Femur (tissue), 1 donor: ENCODE measurements at places on chromosomes 16 and 17.

DNA sequence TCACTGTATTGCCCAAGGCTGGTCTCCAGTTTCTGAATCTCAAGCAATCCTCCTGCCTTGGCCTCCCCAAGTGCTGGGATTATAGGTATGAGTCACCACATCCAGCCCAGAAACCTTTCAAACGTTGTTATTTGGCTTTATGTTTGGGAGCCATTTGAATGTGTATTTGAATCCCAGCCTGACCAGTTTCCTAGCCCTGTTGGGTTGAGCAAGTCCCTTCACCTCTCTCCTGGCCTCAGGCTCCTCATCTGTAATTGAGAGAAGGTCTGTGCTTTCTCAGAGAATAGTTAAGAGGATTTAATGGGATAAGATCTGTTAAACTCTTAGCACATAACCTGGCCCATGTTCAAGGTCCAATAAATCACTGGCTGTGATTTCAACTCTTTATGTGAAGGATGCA lies 385.8 kb upstream of the RBFOX1 start:
- DNase-seq, result no peak

- no peak for DNase-seq
Observed at GRCh38 chr16:66468321-66468965, 41.3 kb downstream of the BEAN1 start.

GRCh38 chr16:525520-526180 lies 1.9 kb upstream of the CAPN15 start:
- DNase-seq, result peak; percentile 37

DNA sequence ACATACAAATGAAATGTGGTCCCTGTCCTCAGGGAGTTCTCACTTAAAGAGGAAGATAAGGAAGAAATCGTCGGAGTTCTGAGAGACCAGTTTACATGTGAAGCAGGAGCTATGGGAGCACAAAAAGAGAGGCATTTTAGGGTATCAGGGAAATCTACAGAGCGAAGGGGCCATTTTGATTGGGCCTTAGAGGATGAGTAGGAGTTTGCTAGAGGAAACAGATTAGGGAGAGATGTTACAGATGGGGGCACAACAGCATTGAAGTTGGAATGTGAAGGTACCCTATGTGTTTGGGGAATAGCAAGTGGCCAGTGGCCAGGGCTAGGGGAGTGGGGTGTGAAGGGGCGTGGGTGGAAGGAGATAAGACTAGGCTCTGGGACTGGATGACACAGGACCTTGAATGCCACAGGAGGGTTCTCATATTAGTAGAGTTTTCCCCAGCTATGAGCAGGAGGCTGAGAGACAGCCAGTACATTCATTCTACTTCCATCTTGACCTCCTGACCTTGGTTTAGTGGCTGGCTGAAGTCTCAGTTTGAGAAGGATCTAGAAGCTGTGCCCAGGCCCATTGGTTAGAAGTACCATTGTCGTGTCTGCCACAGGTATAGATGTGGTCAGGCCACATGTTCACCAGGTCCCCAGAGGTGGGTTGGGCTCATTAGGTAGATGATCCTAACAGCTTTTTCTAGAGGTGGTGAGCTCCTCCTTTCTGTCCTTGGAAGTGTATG lies 34.8 kb downstream of the CPNE2 start:
- DNase-seq, result no peak

DNA sequence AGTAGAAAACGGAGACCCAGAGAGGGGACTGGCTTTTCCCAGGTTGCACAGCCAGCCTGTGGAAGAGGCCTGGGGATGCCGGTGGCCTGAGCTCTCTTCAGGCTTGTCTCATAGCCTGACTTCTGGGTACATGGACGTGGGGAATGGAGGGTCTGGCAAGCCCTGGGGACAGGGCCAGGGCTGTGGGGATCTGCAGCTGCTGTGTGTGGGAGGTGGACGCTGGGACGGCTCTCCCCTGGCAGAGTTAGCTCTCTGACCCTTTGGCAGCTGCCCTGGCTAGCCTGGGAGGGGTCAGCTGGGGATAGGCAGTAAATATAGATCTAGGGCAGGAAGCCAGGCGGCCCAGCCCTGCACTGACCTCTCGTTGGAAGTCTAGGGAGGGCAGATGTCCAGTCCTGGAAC lies 20.5 kb downstream of the SLC4A1 start:
- DNase-seq, result peak; percentile 68

DNA sequence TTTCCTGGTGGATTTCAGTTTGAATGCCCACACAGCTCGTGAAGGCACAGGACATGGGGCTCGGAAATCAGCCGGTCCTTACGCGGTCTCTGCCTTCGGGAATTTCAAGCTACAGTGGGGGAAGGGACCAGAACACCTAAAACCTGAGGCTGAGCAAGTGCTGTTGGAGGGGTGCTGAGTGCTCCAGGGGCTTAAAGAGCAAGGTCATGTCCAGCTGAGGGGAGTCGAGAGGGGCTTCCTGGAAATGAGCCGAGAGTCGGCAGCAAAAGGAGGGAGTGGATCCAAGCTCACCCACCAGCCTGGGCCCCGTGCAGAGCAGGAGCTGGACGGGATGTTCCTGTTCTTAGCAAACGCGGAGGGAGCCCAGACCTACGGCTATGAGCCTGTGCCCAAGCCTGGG lies 73.2 kb upstream of the RPL38 start:
- no peak for DNase-seq

DNA sequence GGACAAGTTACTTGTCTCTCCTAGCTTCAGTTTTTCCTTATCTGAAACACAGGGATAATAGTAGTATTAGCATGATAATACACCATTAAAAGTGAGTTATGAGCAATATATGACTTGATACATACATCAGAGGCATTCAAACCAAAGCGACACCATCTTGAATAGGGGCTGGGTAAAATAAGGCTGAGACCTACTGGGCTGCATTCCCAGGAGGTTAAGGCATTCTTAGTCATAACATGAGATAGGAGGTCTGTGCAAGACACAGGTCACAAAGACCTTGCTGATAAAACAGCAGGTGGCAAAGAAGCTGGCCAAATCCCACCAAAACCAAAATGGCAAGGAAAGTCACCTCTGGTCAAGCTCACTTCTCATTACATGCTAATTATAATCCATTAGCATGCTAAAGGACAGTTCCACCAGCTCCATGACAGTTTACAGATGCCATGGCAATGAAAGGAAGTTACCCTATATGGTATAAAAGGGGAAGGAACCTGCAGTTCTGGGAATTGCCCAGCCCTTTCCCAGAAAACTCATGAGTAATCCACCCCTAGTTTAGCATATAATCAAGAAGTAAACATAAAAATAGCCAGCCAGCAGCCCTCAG lies 37.2 kb upstream of the HS3ST3A1 start:
- no peak for DNase-seq

DNA sequence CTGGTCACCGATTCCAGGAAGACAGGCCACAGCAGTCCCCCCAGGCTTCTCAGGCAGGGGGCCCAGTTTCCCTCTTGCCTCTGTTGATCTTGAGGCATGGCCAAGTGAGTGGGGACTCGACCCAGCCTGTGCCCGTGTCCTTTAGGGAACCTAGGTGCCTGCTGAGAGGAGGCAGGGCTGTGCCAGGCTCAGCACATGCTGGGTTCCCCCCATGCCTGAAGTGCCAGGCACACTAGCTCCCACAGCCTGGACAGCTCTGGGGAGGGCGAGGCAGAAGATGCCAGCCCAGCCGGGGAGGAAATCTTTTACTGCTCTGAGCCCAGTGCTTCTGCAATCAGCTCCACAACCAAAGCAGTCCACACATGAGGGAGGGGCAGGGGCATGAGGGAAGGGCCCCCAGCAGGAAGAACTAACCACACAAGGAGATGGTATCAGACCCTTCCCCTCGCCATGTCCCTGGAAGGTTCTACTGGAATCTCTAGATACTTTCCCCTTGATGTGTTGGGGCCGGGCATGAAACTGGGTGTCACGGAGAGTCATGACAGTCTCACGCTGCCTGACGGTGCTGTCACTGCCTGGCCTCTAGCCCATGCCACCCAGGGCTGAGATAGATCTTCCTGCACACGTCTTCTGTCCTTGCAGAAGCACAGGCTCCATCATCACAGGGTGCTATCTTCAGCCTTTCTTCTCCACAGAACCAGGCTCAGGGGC lies 25.5 kb downstream of the MYO18A start:
- no peak for DNase-seq

GRCh38 chr17:31699281-31699680 lies 159.8 kb downstream of the COPRS start:
- no peak for DNase-seq

DNA sequence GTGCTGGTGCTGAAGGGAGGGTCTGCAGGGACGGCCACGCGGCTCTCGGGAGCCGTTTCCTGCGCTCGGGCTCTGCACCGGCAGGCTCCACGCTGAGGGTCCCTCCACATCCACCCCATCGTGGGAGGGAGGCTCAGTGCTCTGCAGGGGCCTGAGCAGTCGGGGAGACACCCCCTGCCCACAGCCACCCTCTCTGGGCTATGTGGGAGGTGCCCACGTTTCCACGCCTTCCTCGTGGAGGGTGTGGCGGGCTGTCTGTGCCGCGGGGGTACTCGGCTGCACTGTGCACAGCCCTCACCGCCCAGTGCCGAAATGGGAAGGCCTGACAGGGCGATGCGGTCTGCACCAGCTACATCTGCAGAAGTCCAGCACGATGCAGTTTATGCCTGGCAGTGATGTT lies 25.5 kb upstream of the ZNF750 start:
- no peak for DNase-seq

- DNase-seq, result no peak
Observed at GRCh38 chr16:12541672-12542071, 262.0 kb downstream of the CPPED1 start.

GRCh38 chr16:73464834-73465233 lies 416.9 kb upstream of the ZFHX3 start:
- DNase-seq, result no peak

DNA sequence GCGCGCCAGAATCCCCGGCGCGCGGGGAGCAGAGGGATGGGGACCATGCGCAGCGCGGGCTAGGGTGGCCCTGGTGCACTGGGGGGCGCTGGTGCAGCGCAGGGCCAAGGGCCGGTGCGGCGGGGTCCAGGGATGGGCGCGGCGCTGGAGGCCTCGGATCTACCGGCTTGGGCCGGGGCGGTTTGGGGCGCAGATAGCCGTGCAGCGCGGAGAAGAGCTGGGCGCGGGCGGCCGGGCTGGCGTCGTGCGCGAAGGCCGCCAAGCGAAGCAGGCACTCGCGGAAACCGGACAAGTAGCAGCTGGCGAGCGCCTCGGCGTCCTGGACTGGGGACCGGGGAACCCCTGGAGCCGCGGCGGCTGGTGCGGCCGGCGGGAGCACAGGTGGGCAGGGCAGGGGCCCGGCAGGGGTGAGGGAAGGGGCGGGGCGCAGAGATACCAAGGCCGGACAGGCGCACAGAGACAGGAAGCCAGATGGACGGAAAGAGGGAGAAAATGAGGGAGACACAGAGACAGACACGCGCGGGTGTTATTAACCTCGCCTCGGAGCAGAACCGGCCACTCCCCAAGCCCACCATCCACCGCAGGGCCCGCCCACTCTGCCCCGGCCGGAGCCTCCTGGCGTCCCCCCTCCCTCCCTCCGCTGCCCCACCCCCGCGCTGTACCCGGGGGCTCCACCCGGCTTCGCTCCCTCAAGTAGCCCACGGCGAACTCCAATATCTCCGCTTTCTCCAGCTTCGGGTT lies 2.1 kb downstream of the HES7 start:
- peak; percentile 57 for DNase-seq

DNA sequence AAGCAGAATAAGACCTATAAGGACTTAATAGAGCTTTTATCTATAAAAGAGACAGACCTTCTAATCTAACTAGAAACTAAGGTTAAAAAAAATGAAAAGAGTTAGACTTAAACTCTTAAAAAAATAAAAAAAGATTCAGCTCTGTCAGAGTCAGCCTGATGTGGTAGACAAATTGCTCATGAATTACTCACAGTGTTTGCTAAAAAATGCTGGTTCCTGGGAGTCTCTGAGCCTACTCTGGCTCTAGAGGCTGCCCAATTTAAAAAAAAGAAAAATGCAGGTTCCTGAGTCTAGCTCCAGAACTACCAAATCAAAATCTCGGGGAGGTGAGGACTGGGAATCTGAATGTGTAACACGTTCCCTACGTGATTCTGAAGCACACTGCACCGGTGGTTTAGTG lies 18.1 kb downstream of the SOST start:
- no peak for DNase-seq

GRCh38 chr16:85624646-85625045 lies 11.5 kb downstream of the GSE1 start:
- no peak for DNase-seq

GRCh38 chr16:68309799-68310198 lies 947 bp downstream of the SLC7A6OS start:
- DNase-seq, result no peak

GRCh38 chr16:56669005-56669839 lies at the start of gene MT1H:
Gene MT1H, plus strand, starts transcription at chr16:56669814. Its CDS starts 71 bp downstream, at chr16:56669885.
- no peak for DNase-seq

DNA sequence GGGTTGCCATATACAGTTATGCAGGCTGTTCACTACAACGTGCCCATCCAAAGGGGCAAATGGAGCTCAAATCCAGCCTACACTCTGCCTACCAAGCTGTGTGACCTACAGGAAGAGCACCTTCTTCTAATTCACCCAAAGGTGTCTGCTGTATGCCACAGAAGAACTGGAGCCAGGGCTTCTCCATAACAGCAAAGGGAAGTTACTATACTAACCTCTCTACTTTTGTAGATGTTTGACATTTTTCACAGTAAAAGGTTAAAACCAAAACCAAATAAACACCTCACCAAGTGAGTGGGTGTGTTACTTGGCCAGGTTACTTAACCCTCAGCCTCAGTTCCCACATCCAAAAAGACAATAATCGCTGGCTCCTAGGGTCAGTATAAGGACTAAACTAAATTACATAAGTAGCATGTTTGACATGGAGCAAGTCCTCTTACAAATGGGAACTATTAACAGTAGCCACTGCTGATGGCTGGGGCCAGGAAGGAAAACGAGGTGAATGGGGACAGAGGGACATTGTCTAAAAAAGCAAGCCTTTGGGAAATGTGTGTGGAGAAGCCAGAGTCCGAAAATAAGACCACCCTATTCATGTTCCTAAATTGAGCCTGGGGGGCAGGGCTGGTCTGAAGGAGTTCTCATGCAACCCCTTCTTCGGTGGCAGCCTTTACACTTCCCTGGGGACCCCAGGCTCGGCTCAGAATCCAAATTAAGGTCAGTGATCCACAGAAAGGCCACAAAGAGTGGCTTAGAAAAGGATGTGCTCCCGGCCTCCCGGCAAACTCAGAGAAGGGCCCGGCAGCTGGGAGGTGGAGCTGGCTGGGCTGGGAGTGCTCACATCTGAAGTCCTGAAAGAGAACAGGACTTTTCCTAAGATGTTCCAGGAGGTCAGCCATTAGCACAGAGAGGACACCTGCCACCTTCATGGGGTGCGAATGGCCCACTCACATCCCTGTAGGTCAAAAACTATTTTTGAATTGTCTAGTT lies 13.5 kb downstream of the CUEDC1 start:
- no peak for DNase-seq

DNA sequence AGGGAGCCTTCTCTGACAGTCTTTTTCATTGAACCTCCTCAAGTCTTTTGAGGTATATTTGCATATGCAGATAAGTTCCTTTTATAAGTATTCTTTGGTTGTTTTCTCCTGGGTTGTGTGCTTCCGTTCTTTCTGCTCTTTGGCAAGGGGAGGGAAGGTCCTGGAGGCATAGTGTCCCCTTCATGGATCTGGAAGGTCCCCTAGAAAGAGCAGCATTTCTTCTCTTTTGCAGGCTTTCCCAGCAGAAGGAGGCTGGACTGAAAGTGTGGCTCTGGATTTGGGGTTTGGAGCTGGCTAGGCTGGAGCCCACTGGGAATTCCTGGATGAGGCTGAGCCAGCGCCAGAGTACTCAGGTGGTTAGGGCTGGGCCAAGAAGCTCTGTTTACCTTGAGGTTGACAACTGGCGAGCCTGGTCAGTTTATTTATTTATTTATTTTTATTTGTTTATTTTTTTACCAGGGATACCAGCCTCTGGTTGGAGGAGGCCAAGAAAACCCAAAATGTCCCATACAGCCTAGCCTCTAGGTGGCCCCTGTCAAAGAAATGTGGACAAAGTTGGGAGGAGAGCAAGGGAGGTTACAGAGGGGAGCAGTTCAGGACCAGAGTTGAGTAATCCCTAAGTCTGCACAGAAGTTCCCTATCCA lies 5.4 kb upstream of the TOP2A start:
- no peak for DNase-seq
